Progenitor cell of endocrine pancreas (in vitro differentiated cells): ENCODE measurements at places on chromosomes 4 and X. TPM values are rescaled to one million over a fixed set of nuclear protein-coding genes. Genes with fewer than 3 reads are reported as not detected.

GRCh38 chrX:42602136-42602535 lies 175.8 kb downstream of the PPP1R2C start:
- no peak for DNase-seq

GRCh38 chr4:48224606-48225005 lies 45.0 kb downstream of the TEC start:
- DNase-seq, result no peak

DNA sequence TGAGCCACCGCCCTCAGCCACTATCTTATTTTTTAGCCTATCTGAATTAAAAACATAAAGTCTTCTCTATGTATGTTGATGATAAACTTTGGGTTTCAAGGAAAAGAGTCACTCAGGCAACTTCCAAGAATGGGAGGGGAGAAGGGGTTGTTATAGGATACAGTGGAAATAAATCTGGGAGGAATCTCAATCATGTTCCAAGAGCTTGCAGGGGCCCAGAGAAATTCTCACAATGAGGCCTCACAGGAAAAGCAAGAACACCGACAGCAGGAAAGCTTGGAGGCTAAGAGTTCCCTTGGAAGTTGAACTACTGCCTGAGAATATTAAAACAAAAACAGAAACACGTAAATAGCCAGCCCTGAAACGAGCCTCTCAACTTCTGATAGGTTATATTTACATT lies 384.6 kb upstream of the IGFBP7 start:
- DNase-seq, result no peak

GRCh38 chr4:182531555-182532162 lies 288.5 kb downstream of the TENM3 start:
- no peak for DNase-seq

GRCh38 chr4:112031712-112032328 lies 113.4 kb upstream of the FAM241A start:
- peak; percentile 12 for DNase-seq

GRCh38 chr4:102143433-102143832 lies 201.8 kb downstream of the SLC39A8 start:
- DNase-seq, result no peak

DNA sequence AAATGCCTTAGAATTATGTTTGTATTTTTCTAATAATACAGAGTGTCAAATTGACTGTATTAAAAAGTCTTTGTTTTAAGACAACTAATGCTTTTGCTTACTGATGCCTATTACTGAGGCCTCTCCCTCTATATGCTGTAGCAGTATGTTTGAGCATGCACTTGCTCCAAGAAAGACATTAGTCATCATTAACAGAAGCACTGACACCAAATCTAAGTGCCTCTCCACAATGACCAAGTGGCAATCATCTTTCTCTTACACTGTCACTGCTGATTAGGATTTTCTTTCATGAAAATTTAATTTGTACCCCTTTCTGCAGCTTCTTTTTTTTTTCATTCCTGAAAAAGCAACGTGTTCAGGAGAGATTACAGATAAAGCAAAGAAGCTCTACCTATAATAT lies 11.1 kb upstream of the MAB21L2 start:
- no peak for DNase-seq

- DNase-seq, result no peak
These were observed 1.5 kb downstream of the FRYL start for GRCh38 chr4:48778431-48779094.

DNA sequence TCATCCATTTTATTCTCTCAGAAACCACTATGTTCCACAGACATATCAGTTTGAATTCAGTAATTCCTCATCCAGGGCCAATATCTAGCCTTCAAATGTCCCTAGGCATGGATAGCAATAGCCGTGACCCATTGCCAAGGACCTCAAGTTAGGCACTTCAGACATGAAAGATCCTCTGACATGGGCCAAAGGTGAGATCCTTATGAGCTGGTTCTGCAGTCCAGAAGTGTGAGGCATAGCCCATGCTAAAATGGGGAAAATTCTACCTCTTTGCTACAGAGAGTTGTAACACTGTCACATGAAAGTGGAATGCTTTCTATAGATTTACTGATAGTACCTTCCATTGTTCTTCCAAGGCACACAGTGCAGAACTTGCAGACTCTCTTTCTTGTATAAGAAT lies 349.7 kb upstream of the GALNT7 start:
- no peak for DNase-seq

DNA sequence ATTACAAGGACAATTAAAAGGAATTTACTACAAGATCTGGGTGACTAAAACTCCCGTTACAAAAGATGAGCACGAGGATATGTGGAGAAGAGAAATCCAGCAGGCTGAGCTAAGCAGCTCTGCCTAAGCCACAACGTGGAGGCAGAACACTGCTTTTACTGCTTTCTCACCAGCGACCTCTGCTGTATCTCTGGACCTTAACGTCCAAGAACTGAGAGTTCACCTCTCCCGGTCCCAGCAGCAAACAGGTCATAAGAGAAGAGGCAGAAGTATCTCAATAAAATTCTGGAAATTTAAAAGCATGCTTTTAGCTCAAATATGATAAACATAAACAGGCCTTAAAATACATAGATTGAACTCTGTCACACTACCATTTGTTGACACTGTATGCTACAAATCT lies 81.0 kb downstream of the ADGRA3 start:
- DNase-seq, result no peak

DNA sequence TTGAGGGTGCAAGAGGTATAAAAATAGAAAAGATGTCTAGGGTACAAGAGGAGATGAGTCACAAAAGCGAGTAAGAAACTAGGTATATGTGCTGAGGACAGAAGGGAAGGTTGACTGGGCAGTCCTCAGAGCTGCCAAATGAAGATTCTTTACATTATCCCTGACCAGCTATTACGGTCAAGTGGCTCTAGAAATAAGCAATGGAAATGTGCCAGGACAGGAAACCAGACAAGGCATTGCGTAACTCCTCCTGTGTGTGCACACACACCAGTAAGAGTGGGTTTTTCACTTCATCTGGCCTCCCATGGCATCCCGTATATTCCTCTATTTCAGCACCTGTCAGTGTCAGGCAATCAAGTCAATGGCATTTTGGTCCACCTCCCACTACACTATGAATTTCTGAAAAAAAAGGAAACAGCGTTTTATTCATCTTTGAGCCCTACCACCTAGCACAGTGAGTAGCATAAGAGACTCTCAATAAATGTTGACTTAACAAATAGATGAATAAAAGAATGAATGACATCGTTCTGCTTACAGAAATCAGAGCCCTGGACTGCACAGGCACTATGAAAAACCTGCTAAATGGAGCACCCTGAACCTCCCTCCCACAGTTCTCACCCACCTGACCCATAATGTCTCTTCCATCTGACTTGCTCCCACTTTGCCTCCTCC lies 62.6 kb upstream of the KLF3 start:
- no peak for DNase-seq

DNA sequence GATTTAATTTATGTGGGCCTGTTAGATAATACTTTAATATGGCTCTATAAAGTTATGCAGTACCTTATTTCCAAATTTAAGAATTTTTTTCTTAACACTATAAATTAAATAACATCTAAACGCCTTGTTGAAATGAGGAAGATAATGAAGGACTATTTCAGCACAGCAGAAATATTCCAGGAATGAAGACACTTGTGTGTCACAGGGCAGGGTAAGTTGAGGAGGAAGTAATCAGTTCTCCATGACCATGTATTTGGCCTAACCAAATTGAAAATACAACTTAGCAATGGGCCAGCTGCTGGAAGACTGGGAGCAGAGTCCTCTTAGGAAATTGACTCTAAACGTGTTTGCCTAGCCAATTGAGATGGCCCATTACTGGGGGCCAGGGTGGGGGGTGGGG lies 16.9 kb downstream of the CXCL3 start:
- no peak for DNase-seq

- DNase-seq, result peak; percentile 17
These were observed 689 bp downstream of the NR0B1 start for GRCh38 chrX:30308263-30309138.

DNA sequence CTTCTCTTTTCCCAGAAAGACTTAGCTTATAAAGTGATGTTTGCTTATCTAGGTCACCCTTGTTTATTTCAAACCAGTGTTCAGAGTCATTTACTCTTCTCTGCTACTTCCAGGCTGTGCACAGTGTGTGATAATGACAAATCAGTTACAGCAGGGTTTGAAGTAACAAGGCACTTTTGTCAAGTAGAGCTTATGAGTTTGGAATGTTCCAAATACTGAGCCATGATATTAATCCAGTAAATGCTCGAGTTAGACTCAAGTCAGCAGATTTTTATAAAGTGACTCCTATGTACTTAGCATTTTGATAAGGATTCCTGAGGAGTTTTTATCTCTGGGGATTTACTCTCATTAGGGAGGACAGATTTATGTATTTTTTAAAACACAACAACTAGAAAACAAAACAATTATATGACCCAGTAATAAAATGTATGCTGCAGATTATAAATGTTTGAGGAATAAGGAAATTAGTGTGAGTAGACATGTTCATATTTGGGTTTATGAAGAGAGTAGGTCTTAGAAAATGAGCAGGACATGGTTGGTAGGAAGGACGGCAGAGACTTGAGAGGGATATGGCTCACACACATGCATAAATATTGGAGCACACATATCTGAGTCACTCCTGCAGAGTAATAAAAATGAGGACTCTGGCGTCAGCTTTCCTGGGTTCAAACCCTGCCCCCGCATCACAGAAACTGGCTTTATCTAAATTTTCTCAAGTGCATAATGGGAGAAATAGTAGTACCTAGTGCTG lies 271.2 kb downstream of the FBXO8 start:
- DNase-seq, result no peak

GRCh38 chr4:77877167-77877566 lies 14.5 kb downstream of the MRPL1 start:
- DNase-seq, result no peak

DNA sequence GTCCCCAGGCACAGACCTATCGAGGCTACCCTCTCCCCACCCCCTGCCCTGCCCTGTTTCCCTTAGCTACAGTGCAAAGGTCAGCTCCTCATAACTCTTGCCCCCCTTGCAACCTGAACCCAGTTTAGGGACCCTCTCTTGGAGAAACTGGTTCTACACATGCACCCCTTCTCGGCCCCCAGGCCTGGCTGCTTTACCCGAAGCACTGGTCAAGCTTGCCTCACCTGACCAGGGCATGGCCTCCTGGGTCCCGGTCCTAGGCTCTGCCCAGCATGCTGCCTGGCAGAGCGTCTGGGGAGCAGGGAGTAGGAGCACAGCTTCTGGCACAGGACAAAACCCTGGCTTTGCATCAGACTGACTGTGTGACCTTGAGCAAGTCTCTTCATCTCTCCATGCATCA lies 28.0 kb downstream of the ZNF185 start:
- no peak for DNase-seq

GRCh38 chr4:23163647-23164436 lies 471.1 kb downstream of the GBA3 start:
- DNase-seq, result no peak

DNA sequence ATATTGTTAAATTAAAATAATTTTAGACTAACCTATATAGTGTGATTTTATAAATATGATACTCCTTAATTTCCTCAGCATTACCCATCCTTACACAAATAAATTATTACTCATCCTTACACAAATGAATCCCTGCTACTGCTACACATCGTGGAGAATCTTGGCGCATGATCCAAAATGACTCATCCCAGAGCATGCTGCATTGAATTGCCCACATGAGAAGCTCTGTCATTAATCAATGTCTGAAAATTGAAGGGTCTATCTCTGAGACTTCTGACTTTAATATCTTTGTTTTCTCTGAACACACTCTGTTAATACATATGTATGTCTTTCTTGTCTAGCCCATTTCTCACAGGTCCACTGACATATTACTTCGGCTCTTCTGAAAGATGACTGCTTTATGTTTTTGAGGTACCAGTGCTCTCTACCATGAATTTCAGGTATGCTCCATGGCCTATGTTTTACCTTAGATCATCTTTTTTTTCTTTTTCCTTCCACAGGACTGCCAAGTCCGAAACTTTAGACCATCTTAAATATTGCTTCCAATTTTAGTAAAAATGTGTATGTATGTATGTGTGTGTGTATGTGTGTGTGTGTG lies 15.7 kb upstream of the DUSP21 start:
- DNase-seq, result no peak

GRCh38 chrX:17012465-17012864 lies 66.0 kb downstream of the REPS2 start:
- no peak for DNase-seq

DNA sequence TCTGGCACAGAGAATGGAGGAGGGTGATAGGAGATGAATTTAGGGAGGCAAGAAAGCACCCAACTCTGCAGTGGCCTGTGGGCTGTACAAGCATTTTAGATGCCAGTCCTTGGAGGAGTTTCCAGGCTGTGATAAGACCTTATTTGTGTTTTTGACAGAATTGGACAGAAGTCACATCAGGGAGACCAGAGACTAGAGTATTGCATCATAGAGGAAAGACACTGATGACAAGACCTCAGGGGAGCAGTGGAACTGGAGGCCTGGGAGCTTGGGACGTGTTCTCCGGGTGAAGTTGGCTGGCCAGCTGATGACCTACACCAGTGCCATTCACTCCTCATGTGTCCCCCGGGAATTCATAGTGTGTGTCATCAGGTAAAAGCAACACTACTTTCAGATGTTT lies 284.0 kb upstream of the ZFP42 start:
- no peak for DNase-seq

GRCh38 chrX:38516196-38516774 lies 45.1 kb upstream of the TSPAN7 start:
- DNase-seq, result no peak

Gene POU4F2
- total RNA-seq, result 0.17 and 0.31 TPM in 2 replicates

Gene CT45A2
- not detected in 2 replicates for total RNA-seq

Gene PLAC8
- 4.7 and 5.9 TPM in 2 replicates for total RNA-seq

Gene LRBA
- total RNA-seq, result 95.2 and 103 TPM in 2 replicates

Gene MAP7D2
- total RNA-seq, result 1.4 and 1.5 TPM in 2 replicates

Gene NDP
- not detected in 2 replicates for total RNA-seq

Gene SOWAHB
- 4.3 and 4.9 TPM in 2 replicates for total RNA-seq
